ENCODE measurements at places on chromosomes 11 and 22. TPM values are rescaled to one million over a fixed set of nuclear protein-coding genes. Genes with fewer than 3 reads are reported as not detected.

The TIGD3 gene
- polyA plus RNA-seq: 0.78 TPM

The SYTL2 gene
- 68.5 TPM for polyA plus RNA-seq

The DSCAML1 gene
- 4.0 TPM for polyA plus RNA-seq

The YPEL1 gene
- polyA plus RNA-seq: 17.0 TPM

The ASRGL1 gene
- 62.0 TPM for polyA plus RNA-seq

The ANO5 gene
- 5.4 TPM for polyA plus RNA-seq

The VEGFB gene
- polyA plus RNA-seq: 92.3 TPM

The USP35 gene
- polyA plus RNA-seq: 5.4 TPM

The NECTIN1 gene
- 48.6 TPM for polyA plus RNA-seq

The CCDC87 gene
- polyA plus RNA-seq: 0.36 TPM

The KRTAP5-10 gene
- 0.10 TPM for polyA plus RNA-seq

The BTG4 gene
- polyA plus RNA-seq: not detected

The SLC37A2 gene
- 1.9 TPM for polyA plus RNA-seq

The TRIM49 gene
- not detected for polyA plus RNA-seq

The MSANTD2 gene
- 23.3 TPM for polyA plus RNA-seq

The SYT12 gene
- polyA plus RNA-seq: 0.18 TPM

The CDHR5 gene
- polyA plus RNA-seq: 56.2 TPM

The PHETA2 gene
- polyA plus RNA-seq: 12.3 TPM

The SEC14L3 gene
- 0.13 TPM for polyA plus RNA-seq

The TEX12 gene
- not detected for polyA plus RNA-seq

The FAM180B gene
- polyA plus RNA-seq: 0.65 TPM

The HIRA gene
- 37.1 TPM for polyA plus RNA-seq

The PGA5 gene
- not detected for polyA plus RNA-seq

The EHBP1L1 gene
- 18.2 TPM for polyA plus RNA-seq

The PTPRCAP gene
- polyA plus RNA-seq: 2.1 TPM

The ALDH3B1 gene
- 2.3 TPM for polyA plus RNA-seq

The DGCR6 gene
- 12.9 TPM for polyA plus RNA-seq

The PRR33 gene
- 0.25 TPM for polyA plus RNA-seq

The TESMIN gene
- 21.5 TPM for polyA plus RNA-seq

The THYN1 gene
- polyA plus RNA-seq: 78.8 TPM

The USH1C gene
- 90.2 TPM for polyA plus RNA-seq

The PACS1 gene
- polyA plus RNA-seq: 53.7 TPM

The OR2AG1 gene
- 0.09 TPM for polyA plus RNA-seq

The OR2AT4 gene
- 0.01 TPM for polyA plus RNA-seq

The CRY2 gene
- polyA plus RNA-seq: 33.1 TPM

The LRRC10B gene
- 2.3 TPM for polyA plus RNA-seq

The RIN1 gene
- 3.0 TPM for polyA plus RNA-seq

The AHNAK gene
- polyA plus RNA-seq: 275 TPM

The MMP7 gene
- 27.2 TPM for polyA plus RNA-seq

The HPX gene
- 3.1 TPM for polyA plus RNA-seq

The POLD3 gene
- polyA plus RNA-seq: 39.5 TPM
